ENCODE measurements at places on chromosomes 1 and 21.

DNA sequence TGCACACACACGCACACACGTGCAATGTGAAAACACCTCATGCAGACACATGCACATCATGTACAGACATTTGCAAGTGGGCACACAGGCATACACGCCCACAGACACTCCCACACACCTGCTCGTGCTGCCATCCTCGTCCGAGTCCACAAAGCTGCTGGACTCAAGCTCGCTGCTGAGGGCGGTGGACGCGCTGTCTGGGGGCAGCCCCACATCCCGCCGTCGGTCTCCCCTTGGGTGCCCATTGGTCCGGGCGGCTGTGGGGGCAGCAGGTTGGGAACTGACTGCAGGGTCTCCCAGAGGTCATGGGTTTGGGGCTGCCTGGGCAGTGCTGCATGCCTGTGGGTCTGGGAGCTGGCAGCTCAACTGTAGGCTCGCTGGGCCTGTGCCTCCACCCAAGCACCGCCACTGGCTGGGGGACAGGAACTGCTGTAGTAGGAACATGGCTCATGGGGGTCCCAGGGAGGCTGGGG is 7.6 kb downstream of the DVL1 start:
- no peak for ATAC-seq

GRCh38 chr1:153495536-153495935 is 35.1 kb upstream of the S100A7 start:
- no peak for ATAC-seq

DNA sequence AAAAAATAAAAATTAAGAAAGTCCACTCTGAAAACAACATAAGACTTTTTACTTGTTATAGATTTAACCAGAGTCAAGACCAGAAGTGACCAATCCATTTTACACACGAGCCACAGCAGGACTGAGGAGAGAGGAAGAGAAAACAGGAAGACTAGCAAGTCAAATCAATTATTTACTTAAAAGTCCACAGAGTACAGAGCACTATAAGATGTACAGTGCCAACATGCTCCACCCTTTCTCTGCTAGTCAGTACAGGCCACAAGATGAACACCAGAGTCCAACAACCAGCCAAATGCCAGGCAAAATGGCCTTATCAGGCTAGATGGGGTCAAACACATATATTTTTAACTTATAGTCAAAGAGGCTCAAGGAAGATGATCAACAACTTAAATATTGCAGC is 19.5 kb downstream of the LUZP1 start:
- ATAC-seq, result peak; percentile 63

DNA sequence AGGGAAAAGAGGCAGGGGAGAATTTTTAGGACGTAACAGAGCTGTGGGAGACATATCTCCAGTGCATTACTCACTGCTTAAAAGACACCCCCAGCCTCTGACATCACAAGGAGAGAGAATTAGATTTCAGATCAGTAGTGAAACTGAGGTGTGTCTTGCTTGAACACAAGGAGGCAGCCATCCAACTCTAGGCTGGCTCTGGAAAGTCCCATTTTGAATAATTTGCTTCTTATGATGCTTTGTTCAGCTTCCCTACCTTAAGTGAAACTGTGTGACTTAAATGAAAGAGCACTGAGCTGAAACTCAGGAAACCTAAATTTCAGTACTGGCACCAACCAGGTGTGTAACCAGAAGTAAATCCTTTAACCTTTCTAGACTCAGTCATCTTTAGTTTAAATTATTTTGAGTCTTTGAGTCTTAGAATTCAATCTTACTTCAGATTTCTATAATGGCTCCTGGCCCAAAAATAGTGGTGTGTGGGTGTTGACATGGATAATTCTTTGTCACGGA is 251.6 kb upstream of the SGIP1 start:
- peak; percentile 80 for ATAC-seq

DNA sequence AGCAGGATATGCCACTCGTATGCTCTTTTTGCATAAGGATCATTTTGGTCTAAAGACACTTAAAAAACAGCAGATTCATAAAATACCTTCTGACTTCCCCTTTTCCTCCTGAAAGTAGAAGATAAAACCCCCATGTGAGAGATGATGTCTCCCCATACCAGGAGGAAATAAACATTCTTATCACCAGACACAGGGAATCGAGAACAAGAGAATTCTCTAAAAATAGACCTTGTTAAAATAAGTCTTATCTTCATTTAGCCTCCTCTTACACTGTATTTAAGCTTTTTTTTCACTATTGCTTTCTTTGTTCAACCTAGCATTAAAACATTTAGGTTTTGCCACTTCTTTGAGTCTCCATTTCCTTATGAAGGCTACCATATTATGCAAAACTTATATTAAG is 709.3 kb downstream of the KCNT2 start:
- no peak for ATAC-seq

DNA sequence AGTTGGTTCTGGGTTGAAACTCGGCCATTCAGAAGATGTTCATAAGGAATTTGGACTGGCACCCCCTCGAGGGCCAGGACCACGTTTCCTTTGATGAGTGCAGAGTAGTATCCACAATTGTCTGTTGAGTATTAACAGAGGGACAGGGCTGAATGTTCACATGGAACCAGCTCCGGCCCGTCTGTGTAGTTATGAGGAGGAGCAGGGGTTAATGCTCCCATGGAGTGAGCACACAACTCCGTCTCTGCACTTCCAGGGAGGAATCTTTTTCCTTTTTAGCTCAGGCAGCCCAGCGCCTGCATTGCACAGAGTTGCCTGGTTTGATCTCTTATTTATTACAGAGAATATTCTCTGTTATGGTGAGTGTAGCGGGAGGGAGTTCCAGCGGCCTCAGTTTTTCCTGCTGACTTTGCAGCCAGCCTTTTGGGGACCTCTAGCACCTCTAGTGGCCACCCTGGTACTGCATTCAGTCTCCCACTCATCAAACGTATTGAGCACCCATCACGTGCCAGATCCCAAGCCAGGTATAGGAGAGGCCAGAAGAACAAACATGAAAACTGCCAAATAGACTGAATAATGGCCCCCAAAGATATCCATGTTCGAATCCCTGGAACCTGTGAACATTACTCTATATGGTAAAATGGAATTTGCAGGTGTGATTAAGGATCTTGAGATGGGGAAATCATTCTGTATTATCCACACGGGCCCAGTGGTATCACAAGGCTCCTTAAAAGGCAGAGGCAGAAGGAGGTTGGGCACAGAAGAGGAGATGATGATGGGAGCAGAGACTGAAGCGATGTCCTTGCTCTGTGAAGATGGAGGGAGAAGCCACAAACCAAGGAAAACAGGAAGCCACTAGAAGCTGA is 167.7 kb upstream of the CSF3R start:
- ATAC-seq, result peak; percentile 83

DNA sequence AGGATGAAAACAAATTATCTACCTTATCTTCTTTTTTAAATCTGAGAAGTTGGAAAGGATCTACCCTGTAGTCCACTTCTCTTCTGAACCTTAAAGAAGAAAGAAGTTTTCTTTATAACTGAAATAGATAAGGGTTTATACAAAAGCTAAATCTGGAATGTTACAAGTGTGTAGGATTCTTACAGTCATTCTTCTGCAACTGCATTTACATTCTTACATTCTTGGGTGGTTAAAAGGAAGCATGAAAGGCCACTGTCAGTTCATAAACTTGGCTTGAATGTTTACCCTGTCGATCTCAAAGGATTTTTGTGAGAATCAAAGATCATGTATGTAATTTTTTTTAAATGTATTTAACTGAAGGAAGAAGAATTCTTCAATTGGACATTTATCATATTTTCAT is 142.1 kb upstream of the BRINP3 start:
- ATAC-seq, result no peak

GRCh38 chr1:205915354-205915990 is 27.8 kb downstream of the SLC26A9 start:
- peak; percentile 18 for ATAC-seq

- ATAC-seq, result no peak
Measured at GRCh38 chr1:110234691-110235090, 24.6 kb downstream of the KCNC4 start.

DNA sequence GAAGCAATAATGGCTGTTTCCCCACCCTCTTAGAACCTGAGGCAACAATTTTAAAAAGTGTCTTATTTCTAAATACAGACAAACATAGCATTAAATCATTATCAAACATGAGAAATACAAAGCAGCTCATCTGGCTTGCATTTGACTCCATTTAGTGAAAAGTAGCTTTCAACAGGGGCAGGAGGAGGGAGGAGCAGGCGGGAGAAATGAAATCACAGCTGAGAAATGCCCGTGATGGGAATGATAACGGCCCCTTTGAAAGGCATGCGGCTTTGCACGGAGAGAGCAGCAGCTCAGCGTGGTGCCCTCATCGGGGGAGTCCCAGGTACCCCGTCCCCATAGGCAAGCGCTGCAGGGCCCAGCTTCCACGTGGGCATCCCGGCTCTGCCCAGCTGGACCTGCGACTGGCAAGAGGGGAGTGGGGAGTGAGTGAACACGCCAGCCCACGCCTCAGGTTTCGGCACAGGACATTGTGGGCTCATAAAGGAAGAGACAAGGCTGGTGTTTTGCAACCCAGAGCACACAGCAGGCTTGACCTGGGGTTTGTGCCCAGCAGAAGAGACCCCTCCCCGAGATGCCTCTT is 134.6 kb downstream of the NPHP4 start:
- no peak for ATAC-seq

- no peak for ATAC-seq
Measured at GRCh38 chr1:88104236-88104635, 579.8 kb upstream of the PKN2 start.

DNA sequence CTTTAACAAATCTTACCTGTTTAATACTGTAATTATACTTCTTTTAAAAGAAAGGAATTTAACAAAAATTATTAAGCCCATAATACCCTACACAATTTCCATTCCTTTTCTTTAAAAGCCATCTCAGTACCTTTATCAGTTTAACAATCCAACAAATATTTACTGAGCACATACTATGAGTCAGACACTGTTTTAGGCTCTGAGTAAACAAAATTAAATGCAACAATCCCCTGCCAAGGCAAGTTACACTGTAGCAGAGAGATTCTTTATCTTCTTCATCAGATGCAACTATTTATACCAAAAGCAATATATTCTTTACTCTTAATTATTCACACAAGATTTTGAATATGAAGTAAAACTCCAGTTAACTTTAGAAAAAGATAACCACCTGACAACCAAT is 12.0 kb downstream of the DENND1B start:
- no peak for ATAC-seq

DNA sequence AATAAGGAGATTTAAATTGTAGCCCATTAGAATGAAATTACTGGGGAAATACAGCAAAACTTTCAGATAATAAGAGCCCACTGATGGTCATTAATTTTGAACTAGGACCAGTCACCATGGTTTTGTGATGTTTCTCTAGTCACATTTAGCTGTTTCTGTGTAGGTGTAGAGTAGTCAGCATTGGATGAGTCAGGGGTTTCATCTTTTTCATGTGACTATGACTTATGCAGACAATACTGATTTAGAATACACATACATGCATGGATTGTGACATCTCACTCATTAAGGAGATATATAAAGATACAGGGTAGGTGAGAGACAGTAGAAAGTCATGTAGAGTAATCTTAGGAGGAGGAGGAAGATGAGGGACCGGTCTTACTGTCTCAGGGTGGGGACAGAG is 1192.7 kb downstream of the KCNT2 start:
- ATAC-seq, result no peak

DNA sequence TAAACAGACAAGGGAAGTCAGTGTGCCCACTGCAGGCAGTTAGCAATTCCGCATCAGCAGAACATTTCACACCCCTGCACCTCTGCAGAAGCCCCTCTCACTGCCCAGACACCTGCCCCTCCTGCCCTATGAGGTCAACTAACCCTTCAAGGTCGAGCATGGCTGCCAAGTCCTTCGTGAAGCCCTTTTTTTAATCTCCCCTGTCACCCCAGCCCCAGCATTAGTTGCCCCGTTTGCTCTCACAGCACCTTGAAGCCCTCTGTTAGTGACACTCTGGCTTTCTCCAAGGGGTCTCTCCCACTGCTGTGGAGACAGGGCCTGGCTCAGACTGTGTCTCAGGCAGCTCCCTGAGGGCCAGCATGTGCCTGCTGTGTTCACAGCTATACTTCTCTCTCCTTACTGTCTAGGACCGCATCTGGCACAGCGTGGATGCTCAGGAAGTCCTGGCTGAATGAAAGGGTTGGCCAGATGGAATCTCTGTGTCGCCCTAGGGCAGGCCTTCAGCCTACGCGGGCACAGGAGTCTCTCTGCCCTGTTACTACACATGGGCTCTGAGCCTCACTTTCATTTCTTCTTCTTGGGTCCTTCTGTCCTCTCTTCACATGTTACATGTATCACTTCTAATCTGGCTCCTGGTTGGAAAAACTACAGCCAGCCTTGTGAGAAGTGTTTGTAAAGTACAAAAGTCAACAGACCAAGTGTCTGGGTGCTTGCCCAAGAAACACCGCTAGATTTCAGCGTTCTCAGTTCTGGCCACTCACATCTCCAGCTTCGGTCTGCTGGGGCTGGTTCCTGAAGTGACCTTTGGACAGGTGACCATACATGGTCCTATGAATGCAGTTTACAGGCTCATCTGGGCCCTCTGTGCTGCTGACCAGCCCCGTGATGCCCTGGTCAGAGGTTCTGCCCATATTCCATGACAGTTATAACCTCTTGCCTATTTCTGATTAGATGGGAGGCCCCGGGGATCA is 19.7 kb downstream of the SLC2A1 start:
- no peak for ATAC-seq

DNA sequence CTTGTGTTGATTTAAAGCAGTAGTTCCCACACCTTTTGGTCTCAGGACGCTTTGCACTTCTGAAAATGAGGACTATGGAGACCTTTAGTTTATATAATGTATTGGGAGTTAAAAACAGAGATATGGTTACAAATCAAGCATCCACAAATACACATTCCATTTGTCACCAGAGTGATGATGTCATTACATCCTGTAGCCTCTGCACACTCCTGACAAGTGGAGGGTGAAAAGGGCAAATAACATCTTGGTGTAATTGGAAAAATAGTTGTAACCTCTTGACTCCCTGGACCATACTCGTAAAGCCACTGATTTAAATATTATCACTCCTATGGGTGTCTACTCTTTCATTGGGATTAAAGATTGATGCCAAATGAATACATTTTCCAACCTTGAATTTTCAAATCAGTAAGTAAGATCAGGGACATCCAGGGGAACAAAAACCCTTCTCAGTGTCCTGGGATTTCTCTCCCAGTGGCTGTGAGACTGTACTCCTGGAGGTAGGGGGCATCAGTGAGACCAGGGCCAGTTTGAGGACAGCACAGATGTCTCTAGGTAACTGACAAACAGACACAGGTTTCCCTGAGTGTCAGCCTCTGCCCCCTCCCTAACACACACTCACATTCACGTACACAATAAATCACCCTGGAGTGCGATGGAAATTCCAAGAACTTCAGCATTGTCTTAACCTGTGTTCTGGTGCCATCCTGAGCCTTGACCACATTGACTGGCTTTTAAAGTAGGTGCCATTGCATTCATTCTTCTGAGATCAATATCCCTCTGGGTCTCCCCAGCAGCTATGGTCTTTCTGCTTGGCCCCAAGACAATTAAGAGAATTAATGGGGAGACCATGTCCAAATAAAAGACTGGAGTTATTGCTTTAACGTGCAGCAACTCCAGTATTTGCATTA is 63.0 kb downstream of the NR5A2 start:
- ATAC-seq, result no peak

GRCh38 chr1:219283541-219283940 is 109.9 kb downstream of the LYPLAL1 start:
- ATAC-seq, result no peak

GRCh38 chr1:106722466-106722865 is 334.0 kb upstream of the PRMT6 start:
- ATAC-seq, result no peak
